ENCODE measurements at places on chromosomes 12 and 14.

DNA sequence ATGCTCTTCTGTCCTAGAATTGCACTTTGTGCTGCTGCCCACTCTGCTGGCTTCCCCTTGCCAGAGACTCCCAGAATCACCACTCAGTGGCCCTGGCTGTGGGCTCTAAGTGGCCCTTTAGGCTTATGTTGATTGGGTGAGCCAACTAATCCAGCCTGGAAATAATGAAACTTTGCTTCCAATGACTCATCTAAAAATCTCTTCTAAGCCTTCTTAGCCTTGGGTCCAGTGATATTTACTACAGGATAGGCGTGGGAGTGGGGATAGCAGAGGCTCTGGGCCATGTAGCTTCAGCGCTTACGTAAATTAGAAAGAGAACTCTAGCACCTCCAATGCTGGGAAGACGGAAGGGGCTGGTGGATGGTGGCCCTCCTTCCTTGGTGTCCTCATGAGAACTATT is 137.9 kb downstream of the TTC8 start:
- H3K27me3 ChIP-seq: no peaks in the 10 kb centered on the region
- H3K27ac ChIP-seq: no peak overlapping the region
- H3K36me3 ChIP-seq: no peaks in the 10 kb centered on the region
- H3K4me1 ChIP-seq: no peaks in the 10 kb centered on the region
- H3K4me3 ChIP-seq: no peak overlapping the region

DNA sequence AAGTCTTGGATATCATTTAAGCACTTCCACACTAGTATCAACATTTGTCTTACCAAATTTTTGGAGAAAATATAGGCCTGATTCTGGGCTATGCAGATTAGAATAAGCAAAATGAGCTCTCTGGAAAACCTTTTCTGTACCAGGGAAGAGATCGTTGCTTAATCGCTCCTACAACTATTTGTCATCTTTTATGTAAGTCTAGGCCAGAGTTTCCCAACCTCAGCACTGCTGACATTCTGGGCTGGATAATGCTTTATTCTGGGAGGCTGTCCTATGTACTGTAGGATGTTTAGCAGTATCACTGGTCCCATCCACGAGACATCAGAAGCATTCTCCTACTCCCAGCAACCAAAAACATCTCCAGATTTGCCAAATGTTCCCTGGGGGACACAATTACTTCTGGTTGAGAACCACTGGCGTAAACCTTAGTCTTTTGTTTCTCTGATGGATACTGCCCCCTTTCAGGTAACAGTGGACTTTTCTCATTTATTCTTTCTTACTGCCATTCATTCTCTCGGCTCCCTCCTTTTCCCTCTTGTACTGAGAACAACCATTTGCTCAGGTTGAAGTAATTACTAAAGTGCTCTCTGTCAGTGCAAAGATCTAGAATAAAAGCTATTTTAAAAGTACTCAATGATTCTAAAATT is 316.9 kb upstream of the E2F7 start:
- H3K27ac ChIP-seq: no peak overlapping the region
- no peak for DNase-seq
- no peaks in the 10 kb centered on the region for H3K36me3 ChIP-seq
- H3K4me3 ChIP-seq: no peak overlapping the region
- no peaks in the 10 kb centered on the region for H3K4me1 ChIP-seq

DNA sequence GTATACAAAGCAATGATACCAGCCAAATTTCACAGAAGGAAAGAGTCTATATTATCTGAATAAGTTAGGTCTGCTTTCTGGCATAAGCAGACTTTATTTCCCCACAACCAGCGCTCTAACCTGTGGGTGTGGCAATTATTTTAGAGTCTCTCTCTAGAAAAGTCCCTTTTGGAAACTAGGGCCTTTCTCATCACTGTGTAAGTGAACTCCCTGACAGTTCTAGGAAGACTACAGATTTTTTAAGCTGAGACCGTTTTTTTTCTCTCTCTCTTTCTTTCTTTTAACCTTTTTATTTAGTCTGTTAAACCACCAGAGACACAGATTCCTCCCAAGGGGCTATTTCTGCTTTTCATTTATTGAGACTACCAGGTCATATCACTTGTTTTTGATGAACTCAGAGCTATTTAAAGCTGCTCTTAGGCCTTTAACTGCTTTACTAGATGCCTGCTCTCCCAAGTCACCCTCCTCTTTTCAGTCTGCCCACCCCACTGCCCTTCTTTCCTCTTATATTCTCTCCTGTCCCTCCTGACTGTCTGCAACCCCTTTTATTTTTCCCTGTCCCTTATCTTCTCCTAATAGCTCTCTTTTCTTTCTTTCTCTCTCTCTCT is 69.2 kb upstream of the ARHGAP5 start:
- no peak for DNase-seq
- no peaks in the 10 kb centered on the region for H3K27me3 ChIP-seq
- no peak overlapping the region for H3K4me3 ChIP-seq
- H3K4me1 ChIP-seq: peaks cover 23% of the 10 kb centered on the region
- no peaks in the 10 kb centered on the region for H3K36me3 ChIP-seq
- H3K27ac ChIP-seq: no peak overlapping the region

DNA sequence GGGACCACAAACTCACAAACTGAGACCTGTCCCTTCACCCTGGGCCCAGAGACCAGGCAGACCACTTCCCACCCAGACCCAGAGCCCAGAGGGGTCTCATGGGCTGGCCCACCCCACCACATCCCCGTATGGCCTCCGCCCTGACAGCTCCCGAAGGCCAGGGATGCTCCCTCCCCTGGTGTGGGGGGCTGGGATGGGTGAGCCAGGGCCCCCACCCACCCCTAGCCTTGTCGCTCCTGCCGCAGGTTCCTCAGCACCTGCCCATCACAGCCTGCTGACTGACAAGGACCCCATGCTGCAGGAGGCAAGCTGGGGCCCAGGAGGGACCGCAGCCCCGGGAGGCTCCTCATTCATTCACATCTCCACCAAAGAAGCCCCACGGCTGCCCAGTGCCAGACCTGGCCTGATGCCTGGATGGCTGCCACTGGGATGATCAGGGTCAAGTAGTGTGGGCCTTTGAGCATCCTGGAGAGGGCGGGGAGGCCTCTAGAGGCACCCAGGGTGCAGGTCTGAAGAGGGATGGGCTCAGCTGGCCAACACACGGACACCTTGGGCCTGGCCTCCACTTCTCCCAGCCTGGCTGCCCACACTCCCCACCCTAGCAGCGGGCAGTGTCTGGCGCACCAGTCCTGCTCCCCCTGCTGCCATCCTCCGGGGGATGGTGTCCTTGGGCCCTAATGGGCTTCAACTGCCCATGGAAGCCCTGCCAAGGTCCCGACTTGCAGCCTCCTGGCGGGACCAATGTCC is 24.7 kb upstream of the GPR132 start:
- peak overlapping the region; percentile 99 for H3K27ac ChIP-seq
- DNase-seq: no peak
- H3K4me1 ChIP-seq: peaks cover 85% of the 10 kb centered on the region

Measured in HCT116 (cell line).